ENCODE measurements at places on chromosomes 12 and 14.

DNA sequence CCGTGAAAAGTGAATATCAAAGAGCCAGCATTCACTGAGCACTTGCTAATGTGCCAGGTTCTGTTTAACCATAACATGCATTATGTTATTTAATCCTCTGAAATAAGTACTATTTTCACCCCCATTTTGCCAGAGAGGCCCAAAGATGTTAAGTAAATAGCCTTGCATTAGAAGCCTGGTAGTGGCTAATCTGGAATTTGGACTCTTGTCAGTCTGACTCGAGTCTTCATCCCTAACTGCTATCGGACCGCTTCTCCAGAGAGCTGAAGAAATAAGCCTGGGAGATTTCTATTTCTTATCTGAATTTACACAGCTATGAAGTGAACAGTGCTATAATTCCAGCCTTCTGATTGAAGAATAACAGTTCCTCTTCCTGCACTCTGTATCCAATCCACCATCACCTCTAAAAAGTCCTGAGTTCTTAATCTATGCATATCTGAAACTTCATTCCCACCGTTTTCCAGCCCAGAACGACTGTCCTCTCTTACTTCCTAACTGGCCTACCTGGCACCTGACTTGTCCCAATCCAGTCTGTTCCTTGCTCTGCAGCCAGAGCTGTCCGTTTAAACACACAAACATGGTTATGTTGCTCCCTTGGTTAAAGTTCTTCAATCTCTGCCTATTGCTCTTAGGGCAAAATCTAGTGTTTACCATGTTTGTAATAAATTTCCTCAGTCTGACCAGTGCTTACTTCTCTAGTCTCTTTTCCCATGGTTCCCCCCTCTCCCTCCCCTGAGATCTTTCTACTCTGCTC is 2.3 kb downstream of the POLR3B start:
- DNase-seq = no peak

- no peak for DNase-seq
Observed at GRCh38 chr14:76940021-76940760, 88.3 kb downstream of the IRF2BPL start.

GRCh38 chr14:61620130-61620946 is 75.0 kb upstream of the HIF1A start:
- DNase-seq = no peak

- DNase-seq = no peak
Observed at GRCh38 chr12:51905471-51906429, 1.6 kb upstream of the ACVRL1 start.

All from hippocampal formation (tissue), 2 donors.